ENCODE measurements at places on chromosomes 1 and 21. TPM values are rescaled to one million over a fixed set of nuclear protein-coding genes. Genes with fewer than 3 reads are reported as not detected.

- DNase-seq: no peak
Observed at GRCh38 chr1:23651069-23651808, 40.4 kb upstream of the RPL11 start.

DNA sequence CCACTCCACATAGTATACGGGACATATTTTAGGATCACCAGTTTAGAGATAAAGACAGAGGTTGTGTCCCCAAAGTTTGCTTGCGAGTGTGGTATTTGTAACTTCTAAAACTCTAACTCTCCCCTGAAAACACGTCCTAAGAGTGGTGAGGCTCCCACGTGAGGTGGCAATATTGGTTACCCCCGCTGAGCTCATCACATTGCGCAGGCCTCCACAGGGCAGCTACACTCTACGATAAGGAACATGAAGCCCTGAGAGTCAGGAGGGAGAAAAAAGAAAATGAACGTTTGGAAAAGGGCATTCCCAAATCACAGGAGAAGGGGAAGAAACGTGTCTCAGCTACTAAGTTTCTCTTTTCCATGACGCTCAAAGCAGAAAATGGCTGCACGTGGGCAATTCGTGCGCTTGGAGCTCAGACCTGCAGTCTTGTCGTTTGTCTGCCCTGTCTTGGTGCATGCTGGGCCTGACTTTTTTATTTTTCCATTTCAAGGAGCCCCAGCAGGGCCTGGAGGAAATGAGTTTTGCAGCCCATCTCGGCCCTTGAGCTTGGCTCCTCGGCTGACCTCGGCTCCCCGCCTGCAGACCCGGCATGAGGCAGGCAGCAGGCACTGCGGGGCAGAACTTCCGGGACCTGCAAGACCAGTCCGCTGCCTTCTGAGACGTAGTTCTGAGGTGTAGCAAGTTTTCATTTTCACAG is 25.7 kb downstream of the ERG start:
- no peak for DNase-seq

GRCh38 chr1:42940851-42941639 is 17.6 kb downstream of the SLC2A1 start:
- DNase-seq: peak; percentile 41

GRCh38 chr1:205067031-205067430 is 17.2 kb downstream of the TMEM81 start:
- no peak for DNase-seq

DNA sequence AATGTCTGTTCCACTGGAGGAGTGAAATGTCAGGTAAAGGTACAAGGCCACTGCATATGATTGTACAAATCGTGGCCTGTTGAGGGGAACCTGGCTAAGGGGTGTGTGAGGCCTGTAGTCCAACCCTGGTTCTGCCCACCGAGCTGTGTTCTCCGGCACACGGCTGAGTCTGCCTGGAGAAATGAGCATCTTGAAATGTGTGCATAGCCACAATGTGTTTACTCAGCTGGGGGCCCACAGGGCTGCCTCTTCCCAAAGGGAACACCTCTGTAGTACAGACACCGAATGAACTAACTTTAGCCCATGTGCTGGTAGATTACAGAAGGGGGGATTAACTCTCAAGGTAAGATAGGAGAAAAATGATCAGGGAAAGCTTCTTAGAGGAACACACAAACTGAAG is 30.2 kb downstream of the AK4 start:
- DNase-seq: no peak

GRCh38 chr1:207808322-207808705 is 56.5 kb downstream of the CD46 start:
- no peak for DNase-seq

DNA sequence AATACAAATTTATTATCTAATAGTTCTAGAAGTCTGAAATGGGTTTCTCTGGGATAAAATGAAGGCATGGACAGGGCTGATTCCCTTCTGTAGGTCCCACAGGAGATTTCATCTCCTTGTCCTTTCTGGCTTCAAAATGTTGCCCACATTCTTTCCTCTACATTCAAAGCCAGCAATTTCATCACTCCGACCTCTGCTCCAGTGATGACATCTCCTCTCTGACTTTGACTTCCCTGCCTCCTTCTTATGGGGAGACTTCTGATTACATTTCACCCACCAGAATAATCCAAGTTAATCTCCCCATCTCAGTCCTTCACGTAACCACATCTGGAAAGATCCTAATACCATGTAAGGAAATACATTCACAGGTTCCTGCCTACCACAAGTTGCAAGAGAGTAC is 358.0 kb upstream of the C1orf87 start:
- DNase-seq: no peak

DNA sequence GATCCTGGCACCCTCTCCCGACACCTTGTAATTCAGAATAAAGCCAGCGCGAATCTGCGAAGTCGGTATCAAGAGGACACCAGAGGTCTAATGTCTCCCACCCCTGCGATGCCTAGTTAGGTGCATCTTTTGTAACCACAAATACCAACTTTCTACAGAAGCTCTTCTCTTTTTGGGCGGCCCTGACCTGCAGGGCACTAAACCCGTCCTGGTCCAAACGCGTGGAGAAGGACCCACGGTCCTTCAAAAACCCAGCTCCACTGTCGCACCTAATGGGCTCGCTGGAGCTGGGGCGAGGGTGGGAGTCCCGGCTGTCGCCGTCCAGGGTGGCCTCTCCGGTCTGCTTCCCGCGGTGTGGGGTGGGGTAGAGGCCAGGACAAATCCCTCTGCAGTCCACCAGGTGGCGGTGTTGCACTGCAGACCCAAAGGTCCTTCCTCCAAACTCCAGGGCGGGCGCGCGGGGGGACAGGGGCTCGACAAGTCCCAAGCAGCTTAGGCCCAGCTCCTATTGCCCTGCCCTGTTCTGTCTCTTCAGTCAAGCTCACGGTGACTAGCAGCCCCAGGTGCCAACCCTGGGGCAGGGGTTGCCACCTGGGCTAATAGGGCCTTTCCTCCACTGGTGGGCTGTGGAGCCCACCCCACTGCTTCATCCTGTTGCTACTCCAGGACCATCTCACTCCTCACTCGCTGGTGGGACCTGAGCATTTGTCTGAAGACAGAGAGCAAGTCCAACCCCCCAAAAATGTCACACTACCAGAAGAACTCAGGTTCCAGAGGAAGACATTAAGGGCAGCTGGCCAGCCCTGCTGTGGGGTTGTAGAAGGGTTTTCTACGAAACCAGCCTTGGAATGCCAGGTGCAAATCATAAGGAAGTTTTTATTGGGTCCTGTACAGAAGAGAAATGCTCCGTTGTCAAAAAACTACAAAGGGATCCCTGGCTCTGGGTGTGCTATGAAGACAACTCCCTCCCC is 2.8 kb downstream of the HES3 start:
- peak; percentile 90 for DNase-seq

DNA sequence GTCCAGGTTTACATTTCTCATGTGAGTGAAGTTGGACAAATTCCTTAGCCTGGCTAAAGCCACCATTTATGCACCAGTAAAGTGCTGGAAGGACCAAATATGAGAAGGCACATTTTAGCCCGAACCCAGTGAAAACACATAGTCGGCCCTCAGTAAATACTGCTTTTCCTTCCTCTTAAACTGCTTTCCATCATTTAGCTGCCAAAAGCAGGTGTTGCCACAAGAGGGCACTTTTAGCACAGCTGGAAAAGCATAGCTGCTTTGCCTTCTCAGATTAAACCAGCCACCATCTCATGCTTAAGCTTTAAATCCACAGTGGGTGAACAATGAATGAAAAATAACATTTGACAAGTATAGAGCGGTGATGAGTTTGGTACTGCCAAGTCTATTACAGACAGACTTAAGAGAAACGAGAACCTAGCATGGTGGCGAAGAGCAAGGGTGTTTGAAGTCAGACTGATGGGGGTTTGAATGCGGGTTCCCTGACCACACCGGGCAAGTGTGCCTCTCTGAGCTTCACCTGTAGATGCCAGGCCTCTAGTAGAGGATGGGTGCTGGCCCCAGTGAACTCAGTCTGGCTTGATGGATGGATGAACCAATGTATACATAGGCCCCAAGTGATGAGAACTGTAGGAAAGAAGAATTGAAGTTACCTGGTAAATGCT is 57.8 kb downstream of the SLC35D1 start:
- DNase-seq: peak; percentile 79

DNA sequence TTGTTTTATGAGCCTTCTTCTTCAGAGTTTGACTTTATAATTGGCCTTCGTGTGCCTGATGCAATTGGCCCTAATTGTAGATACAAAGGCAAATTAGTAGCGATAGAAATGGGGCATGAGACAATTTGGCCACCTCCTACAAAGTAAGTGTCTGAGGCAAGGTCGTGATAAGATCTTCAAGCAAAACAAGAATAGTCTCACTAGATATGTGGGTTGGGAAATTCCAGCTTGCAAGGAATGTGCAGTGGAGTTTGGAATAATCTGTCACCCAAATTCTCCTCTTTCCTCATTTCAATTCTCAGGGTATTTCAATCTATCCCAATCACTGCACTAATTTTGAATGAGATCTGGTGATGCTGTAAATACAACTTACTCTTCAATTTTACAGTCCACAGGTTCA is 11.4 kb upstream of the TSNAX start:
- DNase-seq: no peak

GRCh38 chr21:41250519-41250918 is 66.1 kb upstream of the FAM3B start:
- DNase-seq: no peak

DNA sequence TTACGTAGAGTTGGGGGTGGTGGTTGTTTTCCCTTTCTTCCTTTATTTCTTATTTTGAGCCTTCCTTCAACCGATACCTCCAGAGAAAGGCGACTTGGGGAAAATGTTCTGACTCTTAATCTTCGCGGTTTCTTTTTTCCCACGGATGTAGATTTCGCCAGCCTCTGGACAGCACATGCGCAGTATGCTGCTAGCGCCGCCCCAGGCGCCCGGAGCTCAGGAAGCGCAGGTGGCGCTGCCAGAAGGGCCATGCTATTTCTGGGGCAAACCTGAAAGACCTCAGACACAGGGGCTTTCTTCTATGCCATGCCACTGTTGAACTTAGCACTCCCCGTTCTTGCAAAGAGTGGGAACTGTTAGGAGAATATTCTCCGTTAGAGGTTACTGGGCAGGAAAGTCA is 392.1 kb downstream of the KIF26B start:
- DNase-seq: no peak

The ASCL5 gene
- not detected for total RNA-seq

The TYW3 gene
- 33.7 TPM for total RNA-seq

The LCE6A gene
- total RNA-seq: not detected

The TNFRSF1B gene
- 116 TPM for total RNA-seq

All from activated CD4-positive, alpha-beta T cell treated with anti-CD3 and anti-CD28 coated beads for 36 hours (primary cell).